ENCODE measurements at places on chromosomes 12 and 14.

DNA sequence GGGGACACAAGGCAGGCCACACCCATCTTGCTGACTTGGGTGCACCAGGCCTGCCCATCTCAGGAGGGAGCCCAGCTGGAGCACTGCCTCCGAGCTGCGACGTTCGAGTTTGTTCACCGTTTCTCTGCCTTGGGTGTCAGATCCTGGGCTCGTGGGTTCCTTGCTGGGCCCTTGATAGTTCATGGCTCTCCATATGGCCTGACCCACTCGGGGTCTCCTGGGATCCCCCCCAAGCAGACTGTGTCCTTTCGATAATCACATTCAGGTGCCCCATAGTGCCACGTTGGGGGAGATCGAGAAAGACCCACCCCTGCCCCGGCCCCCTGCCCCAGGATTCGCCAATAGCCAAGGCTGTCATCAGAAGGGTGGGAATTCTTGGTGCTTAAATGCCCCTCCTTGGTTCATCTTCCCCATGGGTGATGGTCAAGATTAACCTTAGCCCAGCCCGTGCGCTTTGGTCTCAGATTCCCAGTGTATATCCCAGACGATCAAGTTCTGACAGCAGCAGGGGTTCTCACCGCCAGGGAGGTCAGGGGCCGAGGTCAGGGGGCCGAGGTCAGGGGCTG is 7.4 kb downstream of the RFLNA start:
- no peak for DNase-seq

- no peak for DNase-seq
These were observed 428.3 kb downstream of the TMTC2 start for GRCh38 chr12:83114966-83115365.

GRCh38 chr12:4006743-4007142 is 133.5 kb upstream of the PARP11 start:
- no peak for DNase-seq

DNA sequence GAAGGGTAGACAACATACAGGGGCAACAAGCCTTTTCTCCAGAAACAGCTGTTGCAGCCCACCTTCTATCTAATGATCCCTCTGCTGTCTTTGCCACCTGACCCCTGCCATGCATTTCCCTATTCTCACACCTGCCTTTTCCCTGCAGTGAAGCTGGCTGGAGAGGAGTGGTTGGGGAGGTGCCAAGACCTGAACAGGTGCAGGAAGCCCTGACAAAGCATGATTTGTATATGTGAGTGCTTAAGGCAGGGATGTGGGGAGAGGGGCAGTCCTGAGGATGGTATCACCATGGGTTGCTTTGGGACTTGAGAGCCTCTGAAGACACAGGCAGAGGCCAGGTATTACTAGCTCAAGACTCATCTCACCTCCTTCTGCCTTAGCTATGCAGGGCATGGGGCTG is 2.9 kb upstream of the PFDN5 start:
- no peak for DNase-seq

DNA sequence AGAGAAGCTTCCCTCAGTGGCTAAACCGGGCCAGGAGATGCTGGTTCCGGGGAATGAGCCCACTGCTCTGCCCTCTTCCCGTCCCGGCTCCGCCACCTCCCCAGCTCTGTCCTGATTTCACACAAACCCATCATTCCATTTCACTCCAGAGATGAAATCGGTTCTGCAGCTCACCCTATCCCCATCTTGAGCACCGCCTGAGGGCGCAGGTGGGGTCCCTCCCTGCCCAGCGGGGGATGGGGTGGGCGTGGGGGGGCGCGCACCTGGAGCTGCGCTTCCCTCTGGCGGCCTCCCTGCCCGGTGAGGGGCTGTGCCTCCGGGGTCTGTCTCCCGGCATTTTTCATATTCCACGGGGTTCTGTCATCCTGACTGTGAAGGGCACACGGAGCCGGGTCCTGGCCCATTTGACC is 44.7 kb downstream of the NOC4L start:
- no peak for DNase-seq

- no peak for DNase-seq
These were observed 524 bp downstream of the KMT5A start for GRCh38 chr12:123384318-123384993.

DNA sequence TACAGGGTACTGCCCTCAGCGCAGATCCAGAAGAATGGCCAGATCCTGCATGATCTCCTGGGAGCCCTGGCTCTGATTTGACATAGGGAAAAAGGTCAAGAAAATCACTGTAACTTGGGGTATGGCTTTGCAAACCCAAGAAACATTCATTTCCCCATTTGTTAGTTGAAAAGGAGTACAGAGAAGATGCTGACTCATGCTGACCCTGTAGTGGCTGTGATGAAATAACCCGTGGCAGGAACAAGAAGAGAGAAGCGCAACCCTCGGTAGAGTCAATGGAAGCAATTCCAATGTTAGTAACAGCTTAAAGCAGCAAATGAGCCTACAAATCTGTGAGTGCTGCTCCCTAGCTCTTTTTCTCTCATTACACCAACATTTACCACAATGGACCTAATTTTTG is 281.6 kb upstream of the NPAS3 start:
- no peak for DNase-seq

DNA sequence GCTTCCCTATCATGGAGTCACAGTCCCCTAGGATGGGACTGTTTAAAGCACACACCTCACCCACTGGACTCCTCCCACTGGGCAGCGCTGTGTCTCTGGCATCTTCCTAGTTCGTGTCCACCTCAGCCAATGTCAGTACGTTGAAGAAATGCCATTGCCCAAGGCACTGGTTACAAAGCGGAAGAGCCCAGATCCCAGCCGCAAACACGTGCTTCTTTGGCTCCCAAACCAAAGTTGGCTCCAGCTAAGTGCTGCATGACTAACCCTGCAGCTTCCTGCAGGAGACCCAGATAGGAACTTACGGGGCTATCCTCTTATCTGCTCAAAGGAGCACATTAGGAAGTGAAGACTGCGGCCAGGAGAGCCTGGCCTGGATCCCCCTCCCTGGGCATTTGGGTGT is 9.3 kb downstream of the SYNE3 start:
- DNase-seq = no peak

DNA sequence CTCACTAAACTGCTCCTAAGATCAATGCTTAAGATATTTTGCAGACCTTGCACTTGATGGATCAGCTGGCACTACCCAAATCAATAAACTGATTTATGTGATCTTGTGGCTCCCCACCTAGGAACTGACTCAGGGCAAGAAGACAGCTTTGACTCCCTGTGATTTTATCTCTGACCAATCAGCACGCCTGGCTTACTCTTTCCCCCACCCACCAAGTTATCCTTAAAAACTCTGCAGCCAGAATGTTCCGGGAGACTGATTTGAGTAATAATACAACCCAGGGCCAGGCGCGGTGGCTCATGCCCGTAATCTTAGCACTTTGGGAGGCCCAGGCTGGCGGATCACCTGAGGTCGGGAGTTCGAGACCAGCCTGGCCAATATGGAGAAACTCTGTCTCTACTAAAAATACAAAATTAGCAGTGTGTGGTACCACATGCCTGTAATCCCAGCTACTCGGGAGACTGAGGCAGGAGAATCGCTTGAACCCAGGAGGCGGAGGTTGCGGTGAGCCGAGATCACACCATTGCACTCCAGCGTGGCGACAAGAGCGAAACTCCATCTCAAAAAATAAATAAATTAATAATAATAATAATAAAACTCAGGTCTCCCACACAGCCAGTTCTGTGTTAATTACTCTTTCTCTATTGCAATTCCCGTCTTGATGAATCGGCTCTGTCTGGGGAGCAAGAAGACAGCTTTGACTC is 12.0 kb downstream of the MORN3 start:
- no peak for DNase-seq

- DNase-seq = no peak
These were observed 45.0 kb upstream of the REP15 start for GRCh38 chr12:27651201-27651600.

- no peak for DNase-seq
These were observed 132.0 kb downstream of the DACT1 start for GRCh38 chr14:58769771-58770170.

- no peak for DNase-seq
These were observed 1301.2 kb upstream of the FLRT2 start for GRCh38 chr14:84228702-84229101.

DNA sequence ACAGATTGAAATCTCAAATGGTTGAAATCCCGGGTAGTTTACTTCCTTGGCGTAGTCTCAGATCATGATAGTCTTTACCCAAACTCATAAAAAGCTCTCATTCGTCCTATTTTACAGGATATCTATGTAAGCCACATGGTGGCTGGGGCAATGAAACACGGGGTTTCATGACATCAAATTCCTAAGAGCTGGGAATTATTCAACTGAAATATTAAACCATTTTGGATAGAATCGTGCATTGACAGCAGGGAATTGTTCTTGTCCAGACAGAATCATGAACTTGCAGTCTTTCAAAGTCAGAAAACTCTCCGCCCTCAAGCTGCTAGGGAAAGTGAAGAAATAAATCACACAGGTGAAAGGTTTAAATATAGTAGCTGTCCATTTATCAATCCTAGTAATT is 33.2 kb upstream of the PRKAB1 start:
- no peak for DNase-seq

DNA sequence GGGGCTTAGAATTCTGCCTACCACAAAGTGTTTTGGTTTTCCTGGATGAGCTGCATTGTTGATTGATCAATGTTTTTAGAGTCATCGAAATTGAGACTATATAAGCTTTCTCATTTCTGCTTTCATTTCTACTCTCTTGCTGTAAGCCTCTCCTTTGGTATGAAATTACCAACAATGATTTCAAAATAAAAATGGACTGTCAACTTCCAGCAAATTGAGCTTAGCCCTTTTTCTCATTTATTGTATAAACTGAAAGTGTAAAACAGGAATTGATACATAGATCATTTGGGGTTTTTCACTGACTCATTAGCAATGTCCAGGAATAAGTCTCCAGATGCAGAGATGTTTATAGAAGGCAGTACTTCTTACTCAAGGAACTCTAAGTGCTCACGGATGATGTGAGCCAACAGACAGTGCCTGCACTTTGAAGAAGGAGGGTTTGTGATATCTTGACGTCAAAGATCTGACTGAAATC is 20.0 kb upstream of the PCNX1 start:
- DNase-seq = no peak

GRCh38 chr12:69620077-69620476 is 9.4 kb upstream of the LRRC10 start:
- DNase-seq = no peak

DNA sequence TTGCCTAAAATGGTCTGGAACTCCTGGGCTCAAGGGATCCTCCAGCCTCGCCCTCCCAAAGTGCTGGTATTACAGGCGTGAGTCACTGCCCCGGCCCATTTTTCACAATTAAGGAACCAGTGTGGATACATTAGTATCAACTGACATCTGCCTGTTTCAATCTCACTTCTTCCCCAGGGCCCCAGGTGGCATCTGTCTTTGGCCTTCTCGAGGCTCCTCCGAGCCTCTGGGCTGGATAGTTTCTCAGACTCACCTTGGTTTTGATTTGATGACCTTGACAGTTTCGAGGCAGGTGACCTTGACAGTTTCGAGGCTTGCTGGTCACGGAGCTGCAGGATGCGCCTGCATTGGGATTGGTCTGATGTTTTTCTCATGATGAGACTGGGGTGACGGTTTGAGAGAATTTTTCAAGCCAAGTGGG is 41.0 kb upstream of the NCOR2 start:
- no peak for DNase-seq

GRCh38 chr14:33039311-33039710 is 100.6 kb downstream of the NPAS3 start:
- no peak for DNase-seq

- no peak for DNase-seq
These were observed 107.0 kb downstream of the PAPLN start for GRCh38 chr14:73344319-73344718.

DNA sequence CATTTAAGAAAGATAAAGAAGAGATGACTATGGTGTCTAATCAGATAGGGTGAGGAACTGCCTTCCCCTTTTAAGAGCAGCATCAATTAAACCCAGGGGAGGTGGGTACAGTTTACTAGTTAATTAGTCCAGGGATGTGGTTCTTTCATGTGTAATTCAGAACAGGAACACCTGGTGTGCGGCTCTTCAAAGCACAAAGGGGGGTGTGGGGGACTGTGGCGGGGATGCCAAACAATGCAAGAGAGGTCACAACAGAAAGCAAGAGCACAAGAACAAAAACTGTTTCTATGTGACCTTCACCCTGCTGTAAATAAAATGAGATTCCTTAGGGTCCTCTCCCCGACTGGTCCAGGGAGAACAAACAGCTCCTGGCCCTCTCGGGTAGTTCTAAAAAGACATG is 183.9 kb upstream of the SOX5 start:
- no peak for DNase-seq

- no peak for DNase-seq
These were observed 165.6 kb downstream of the OTOGL start for GRCh38 chr12:80264891-80265290.

DNA sequence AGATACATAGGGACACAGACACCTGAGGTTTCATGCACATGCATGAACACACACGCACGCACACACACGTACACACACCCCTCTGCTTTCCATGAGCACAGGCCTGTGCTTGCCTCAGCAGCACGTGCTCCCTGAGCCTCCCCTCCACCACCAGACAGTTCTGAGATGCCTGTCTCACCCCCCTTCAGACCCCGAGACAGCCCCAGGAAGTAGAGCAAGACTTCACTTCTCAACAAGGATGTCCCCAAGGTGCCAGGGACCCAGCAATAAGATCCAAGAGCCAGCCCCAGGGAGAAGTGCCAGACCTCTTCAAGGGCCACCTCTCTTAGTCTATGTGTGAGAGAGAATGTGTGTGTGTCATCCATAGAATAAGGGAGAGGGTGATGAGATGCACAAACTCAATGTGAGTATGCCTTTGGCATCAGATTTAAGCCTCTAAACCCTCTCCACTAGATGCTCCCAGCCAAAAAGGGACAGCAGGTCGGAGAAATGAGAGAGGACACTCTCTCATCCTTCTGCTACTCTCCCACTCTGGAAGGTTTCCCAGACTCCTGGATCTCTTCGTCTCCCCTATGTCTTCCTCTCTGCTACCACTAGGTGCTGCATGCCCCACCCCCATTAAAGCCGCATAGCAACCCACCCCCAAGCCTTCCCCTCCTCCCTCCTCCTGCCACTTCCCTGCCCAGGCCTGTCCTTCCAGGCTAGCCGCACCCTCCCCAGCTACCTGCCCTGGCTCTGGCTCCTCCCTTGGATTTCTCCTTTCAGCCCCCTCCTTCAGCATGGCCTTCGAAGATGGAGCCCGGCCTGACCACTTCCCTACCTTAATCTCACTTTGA is 7.7 kb downstream of the RARG start:
- no peak for DNase-seq

DNA sequence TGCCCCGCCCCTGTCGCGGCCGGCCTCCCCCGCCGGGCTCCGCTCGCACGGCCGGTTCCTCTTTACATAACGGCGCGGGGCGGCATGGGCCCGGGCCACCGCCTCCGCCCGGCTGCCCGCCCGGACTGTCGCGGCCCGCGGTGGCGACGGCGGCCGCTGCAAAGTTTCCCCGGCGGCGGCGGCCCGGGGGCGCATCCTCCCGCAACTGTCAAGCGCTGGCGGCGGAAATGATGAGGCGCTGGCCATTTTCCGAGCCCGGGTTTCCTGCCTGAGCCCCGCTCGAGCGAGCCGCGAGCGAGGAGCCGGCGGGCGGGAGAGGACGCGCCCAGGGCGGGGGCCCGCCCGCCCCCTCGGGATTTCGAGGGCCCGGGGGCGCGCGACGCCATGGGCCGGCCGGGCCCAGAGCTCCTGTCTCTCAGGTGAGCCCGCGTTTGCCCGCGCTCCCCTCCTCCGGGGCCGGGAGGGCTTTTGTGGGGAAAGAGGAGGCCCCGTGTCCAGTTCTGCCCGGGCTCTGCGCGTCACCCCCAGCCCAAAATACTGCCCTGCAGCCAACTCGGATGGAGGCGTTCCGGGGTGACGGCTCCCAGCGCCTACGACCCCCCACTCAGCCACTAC is at the start of gene SH2B3:
Gene SH2B3 (plus strand): TSS at position 65 of the 615 bp plus-strand sequence. CDS start 12,223 bp downstream, outside the sequence.
- no peak for DNase-seq

GRCh38 chr12:108696111-108696995 is 35.0 kb downstream of the CORO1C start:
- DNase-seq = no peak

Measured in GM20000 (cell line).